Left lung (tissue), 14 donors: ENCODE measurements at places on chromosomes 12 and 14. TPM values are rescaled to one million over a fixed set of nuclear protein-coding genes. Genes with fewer than 3 reads are reported as not detected.

The NELL2 gene
- polyA plus RNA-seq, result 20.0 TPM

The RASAL1 gene
- polyA plus RNA-seq, result 0.17 TPM

DNA sequence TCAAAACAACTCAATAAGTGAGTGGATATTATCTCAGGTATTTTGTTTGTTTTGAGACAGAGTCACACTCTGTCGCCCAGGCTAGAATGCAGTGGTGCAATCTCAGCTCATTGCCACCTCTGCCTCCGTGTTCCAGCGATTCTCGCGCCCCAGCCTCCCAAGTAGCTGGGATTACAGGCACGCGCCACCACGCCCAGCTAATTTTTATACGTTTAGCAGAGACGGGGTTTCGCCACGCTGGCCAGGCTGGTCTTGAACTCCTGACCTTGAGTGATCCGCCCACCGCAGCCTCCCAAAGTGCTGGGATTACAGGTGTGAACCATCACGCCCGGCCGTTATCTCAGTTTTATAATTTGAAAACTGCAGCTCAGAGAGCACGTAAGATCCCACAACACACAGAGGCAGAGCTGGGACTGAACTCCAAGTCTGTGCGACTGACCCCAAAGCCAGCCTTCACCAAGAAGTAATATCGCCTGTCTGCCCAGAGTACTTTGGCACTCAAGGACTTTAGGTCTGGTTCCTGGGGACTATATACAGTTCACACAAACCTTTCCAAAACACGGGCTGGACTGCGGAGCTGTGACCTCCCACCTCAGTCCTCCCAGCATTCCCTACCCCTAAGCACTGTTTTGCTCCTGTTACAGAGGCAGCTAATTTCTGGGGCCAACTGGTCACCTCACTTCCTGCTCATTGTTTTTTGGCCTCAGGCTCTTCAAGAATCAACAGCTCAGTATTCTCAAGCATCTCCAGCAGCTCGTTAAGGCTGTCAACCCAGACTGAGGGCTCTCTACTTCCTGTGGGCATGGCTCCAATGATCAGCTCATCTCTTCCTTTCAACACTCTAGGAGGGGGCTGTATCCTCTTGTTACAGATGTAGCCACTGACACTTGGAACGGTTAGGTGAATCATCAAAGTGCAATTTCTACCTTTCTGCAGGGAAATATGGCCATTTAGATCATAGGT lies 22.5 kb downstream of the TESC start:
- H3K27me3 ChIP-seq, result no peaks in the 10 kb centered on the region
- no peak overlapping the region for H3K4me3 ChIP-seq
- H3K4me1 ChIP-seq, result peaks cover 6% of the 10 kb centered on the region
- no peak for DNase-seq

The PARPBP gene
- polyA plus RNA-seq, result 12.2 TPM

The ACSM4 gene
- polyA plus RNA-seq, result 0.15 TPM

The CFAP54 gene
- 1.2 TPM for polyA plus RNA-seq

DNA sequence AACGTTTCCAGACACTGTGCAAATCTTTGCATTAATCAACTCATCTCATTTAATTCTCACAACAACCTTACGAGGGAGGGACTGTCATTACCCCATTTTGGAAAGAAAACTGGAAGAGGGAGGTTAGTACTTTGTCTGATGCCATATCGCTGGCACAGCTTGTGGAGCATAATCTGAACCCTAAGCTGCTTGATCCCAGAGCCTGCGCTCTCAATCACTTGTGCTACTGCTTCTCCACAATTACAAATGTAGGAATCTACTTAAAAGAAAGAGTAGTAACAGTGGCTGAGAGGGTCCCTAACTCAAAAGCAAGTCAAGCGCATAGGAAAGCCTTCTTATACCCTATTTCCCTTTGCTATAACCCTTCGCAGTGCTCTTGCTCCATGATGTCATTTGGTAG lies 3.2 kb downstream of the EFS start:
- H3K36me3 ChIP-seq, result peaks cover 6% of the 10 kb centered on the region
- no peak overlapping the region for H3K27ac ChIP-seq
- DNase-seq, result no peak
- H3K4me1 ChIP-seq, result no peaks in the 10 kb centered on the region
- H3K27me3 ChIP-seq, result peaks cover 5% of the 10 kb centered on the region

The RIN3 gene
- polyA plus RNA-seq, result 15.1 TPM

The REM2 gene
- polyA plus RNA-seq, result 0.78 TPM

DNA sequence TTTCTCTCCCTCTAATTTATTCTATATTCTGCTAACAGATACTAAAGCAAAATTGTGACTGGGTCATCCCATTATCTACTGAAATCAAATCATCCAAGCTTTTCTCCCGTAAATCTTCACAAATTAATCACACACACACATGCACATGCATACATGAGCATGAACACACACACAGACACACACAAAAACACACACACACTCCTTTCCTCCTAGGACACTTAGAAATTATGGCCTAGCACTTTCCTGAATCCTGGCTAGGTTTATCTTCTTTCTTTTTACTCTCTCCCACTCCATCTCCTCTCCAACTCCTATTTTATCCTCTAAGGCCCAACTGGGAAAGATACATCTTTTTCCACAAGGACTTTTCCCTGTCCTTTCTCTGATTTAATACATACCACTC lies 255.6 kb upstream of the G2E3 start:
- H3K27me3 ChIP-seq, result no peaks in the 10 kb centered on the region
- no peaks in the 10 kb centered on the region for H3K4me1 ChIP-seq
- H3K27ac ChIP-seq, result no peak overlapping the region
- H3K4me3 ChIP-seq, result no peak overlapping the region
- no peaks in the 10 kb centered on the region for H3K36me3 ChIP-seq

GRCh38 chr12:67413577-67413976 lies 144.4 kb downstream of the CAND1 start:
- no peaks in the 10 kb centered on the region for H3K36me3 ChIP-seq
- H3K27ac ChIP-seq, result no peak overlapping the region
- DNase-seq, result no peak
- no peaks in the 10 kb centered on the region for H3K27me3 ChIP-seq

- no peak overlapping the region for H3K27ac ChIP-seq
- no peak overlapping the region for H3K4me3 ChIP-seq
- H3K4me1 ChIP-seq, result no peaks in the 10 kb centered on the region
- no peaks in the 10 kb centered on the region for H3K27me3 ChIP-seq
- H3K36me3 ChIP-seq, result no peaks in the 10 kb centered on the region
These were observed 199.3 kb upstream of the SLC16A7 start for GRCh38 chr12:59396519-59396918.

The HOXC4 gene
- polyA plus RNA-seq, result 4.0 TPM

The OLR1 gene
- 1.2 TPM for polyA plus RNA-seq

The TESPA1 gene
- polyA plus RNA-seq, result 0.70 TPM

The SYNJ2BP gene
- 37.4 TPM for polyA plus RNA-seq
